Daoy (cell line): ENCODE measurements at places on chromosomes 3 and 15. TPM values are rescaled to one million over a fixed set of nuclear protein-coding genes. Genes with fewer than 3 reads are reported as not detected.

Gene SPTBN5
- total RNA-seq = 1.1 and 3.8 TPM in 2 replicates

Gene FLNB
- total RNA-seq = 87.9 and 97.5 TPM in 2 replicates

Gene SPATA12
- total RNA-seq = 0.34 TPM in 1 of 2 replicates, not detected in the other

Gene SI
- total RNA-seq = not detected in 2 replicates

Gene SPTSSB
- total RNA-seq = not detected in 2 replicates

Gene CGNL1
- total RNA-seq = 0.30 and 0.34 TPM in 2 replicates

Gene C3orf49
- total RNA-seq = not detected in 2 replicates

Gene DAZL
- total RNA-seq = not detected in 2 replicates

Gene P2RY14
- total RNA-seq = not detected in 2 replicates

Gene COL8A1
- 4.7 and 5.2 TPM in 2 replicates for total RNA-seq

Gene CCNB2
- 124 and 128 TPM in 2 replicates for total RNA-seq

Gene PRTG
- 0.63 and 2.9 TPM in 2 replicates for total RNA-seq

Gene TMEM39A
- 42.6 and 72.5 TPM in 2 replicates for total RNA-seq

Gene NRROS
- 2.1 and 2.5 TPM in 2 replicates for total RNA-seq

Gene RAB11A
- 199 and 200 TPM in 2 replicates for total RNA-seq

Gene GUCA1C
- not detected in 2 replicates for total RNA-seq

Gene PSMA4
- total RNA-seq = 565 and 567 TPM in 2 replicates

Gene CLDN16
- 0.21 and 0.74 TPM in 2 replicates for total RNA-seq

Gene BCL2A1
- total RNA-seq = 8.4 and 10.1 TPM in 2 replicates

DNA sequence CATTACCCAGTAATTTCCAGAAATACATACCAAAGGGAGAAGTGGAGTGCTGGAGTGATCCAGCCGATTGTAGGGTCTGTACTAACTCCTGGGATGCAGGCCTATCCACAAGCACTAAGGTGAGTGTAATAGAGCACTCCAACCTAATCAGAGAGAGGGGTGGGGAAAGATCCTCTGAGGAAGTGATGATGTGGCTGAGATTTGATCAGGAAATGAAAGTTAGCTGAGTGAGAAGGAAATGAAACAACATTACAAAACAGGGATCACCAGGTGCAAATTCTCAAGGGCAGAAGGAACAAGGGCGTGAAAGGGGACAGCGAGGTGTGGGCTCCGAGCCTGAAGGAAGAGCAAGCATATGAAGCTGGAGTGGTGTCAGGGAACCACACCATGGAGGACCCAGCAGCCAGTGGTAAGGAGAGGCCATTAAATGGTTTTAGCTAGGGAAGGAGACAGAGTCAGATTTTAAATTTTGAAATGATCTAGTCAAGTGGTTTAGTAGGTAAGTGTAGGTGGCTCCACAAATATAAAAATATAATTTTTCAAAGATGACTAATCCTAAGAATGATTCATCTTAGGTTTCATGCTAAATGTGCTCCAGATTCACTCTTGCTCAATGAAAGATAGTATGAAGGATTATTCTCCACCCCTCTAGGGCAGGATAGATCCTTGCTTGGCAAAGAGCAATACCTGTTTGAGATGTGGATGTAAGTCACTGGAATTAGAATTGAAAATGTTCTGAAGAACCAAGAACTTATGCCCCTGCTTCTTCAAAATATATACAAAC lies 348.7 kb downstream of the TBL1XR1 start:
- DNase-seq = no peak

DNA sequence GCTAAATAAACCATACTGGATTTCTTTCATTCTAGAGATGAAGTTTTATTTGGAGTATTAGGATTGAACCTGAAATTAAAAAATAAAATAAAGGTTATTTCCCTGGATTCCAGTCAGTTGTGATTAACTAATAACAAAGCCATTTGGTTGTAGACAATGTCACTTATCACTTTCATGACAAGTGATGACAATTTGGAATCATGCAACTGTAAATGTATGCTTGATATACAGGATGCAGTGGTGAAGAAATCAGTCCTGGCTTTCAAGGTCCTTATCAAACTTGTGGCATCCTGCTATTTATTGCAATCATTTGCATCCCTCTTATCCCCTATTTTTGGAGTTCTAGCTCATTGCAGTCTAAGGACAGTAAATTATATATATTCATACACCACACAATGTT lies 425.2 kb downstream of the CHL1 start:
- DNase-seq = no peak

GRCh38 chr3:64150623-64151207 lies 74.6 kb downstream of the PRICKLE2 start:
- no peak for DNase-seq

GRCh38 chr3:110149763-110150162 lies 812.4 kb upstream of the DPPA4 start:
- DNase-seq = no peak

DNA sequence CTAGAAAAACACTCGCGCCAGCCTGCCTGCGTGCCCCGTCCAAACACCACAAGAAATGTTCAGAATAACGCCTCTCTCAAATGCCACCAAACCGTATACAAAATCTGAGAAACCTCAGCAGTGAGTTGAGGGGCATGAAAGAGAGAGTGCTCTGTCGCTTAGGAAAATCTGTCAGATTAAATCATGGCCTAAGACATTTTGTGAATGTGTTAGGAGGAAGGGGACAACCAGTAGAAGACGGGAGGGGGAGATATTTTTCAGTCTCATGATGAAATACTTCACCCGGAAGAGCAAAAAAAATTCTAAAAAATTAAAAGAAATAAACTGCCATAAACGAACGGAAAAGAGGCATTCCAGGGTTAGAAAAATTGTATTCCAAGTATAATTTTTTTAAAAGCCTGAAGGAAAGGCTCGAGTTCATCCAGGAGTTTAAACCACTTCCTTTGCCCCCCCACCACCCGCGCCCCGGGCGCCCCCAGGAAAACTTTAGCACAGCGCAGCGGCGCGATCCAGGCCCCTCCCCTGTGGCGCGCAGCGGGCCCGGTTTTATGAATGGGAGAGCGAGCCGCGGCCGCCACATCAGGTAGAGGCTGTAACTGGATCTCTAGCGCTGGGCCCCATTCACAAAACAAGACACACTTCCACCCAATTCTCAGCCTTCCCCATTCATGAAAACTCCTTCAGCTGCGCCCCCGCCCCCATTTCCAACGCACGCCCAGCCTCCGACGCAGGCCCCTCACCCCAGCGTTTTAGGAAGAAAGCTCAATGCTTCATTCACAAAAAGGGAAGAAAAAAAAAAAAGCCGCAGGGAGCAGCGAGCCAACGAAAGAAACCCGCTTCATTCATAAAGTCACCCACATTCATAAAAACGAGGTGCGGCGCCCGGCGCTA lies 1.4 kb downstream of the ETV5 start:
- DNase-seq = peak; percentile 86

DNA sequence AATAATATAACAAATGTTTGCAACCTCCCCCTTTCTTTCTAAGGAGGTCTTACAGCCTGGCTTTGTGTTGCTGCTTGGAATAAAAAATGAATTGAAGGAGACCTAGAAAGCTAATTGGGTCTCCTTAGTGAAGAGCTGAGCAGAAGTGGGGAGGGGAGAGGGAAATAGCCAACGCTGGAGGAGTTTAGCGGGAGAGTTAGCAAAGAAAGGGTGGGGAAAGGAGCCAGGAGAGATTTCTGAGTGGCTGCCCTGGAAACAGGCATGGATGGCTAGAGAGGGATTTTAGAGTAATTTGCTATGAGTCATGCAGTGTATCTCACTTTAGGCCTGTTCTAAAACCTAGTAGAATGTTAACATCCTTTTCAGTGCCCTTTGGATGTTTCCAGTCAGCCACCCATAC lies 45.2 kb upstream of the PFN2 start:
- DNase-seq = no peak

GRCh38 chr3:161430307-161430706 lies 59.0 kb upstream of the SPTSSB start:
- no peak for DNase-seq

DNA sequence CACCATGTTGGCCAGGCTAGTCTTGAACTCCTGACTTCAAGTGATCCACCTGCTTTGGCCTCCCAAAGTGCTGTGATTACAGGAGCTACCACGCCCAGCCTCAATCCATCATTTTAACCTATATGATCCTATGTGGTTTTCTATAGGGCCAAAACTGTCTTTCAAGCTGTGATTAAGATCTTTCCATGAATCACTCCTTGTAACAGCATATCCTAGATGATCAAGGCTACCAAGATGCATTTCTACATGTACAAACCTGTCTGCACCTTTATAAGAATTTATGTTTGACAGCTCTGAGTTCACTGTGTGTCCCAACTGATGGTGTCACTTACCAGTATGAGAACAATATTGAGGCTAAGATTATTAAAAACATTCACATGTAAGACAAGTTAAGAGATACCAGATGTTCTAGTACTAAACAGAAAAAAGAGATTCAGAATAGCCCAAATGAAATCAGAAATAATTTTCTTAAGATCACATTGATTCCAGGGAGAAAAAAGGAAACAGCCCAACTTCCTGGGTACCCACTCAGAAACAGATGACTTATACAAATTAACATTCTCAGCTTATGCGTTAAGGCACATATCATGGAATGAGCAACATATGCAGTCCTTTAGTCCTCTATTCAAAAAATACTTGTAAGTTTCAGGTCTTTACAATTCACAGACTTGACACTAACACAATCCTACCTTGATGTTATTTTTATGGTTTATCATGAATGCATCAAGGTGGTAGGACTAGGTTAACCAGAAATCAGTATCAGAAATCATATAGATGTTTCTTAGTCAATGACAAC lies 24.8 kb upstream of the PPIB start:
- DNase-seq = no peak

- no peak for DNase-seq
Observed at GRCh38 chr3:365268-365667, 168.7 kb downstream of the CHL1 start.

GRCh38 chr15:90962021-90962420 lies 7.3 kb downstream of the RCCD1 start:
- no peak for DNase-seq

- DNase-seq = peak; percentile 40
Observed at GRCh38 chr3:194323785-194324735, 27.1 kb downstream of the CPN2 start.

DNA sequence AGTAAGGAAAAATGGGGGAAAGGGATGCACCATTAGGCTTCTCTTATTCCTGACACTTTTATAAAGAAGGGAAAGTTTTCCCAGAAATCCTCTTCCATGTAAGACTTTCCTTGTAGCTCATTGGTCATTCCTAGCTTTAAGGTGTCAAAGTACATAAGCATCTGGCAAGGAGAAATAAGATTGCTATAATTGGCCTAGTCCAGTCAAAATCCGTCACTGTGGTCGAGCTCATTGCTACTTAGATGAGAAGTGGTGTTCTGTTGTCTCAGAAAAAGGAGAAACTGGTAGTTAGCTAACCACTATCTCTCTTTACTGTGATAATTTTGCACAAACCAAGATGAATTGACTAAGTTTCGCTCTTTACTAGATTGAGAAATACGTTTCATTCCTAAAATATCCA lies 370.1 kb downstream of the CNTN4 start:
- DNase-seq = no peak

- no peak for DNase-seq
Observed at GRCh38 chr3:56921573-56922453, 120.1 kb upstream of the ARHGEF3 start.

DNA sequence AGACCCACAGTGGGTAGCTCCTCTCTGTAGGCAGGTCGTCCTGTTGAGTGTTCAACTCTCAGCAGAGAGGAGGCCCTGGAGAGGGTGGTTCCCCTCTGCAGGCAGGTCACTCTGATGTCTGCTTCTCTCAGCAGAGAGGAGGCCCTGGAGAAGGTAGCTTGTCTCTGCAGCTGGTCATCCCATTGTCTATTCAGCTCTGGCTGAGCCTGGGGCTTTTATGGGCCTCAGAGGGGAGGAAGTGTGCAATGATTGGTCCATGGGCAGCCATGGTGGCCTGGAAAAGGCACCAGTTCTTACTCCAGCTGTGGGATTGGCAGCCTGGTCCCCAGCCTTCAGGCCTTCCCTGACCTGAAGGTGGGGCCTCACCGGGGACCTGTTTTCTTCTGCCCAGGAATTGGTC lies 52.9 kb downstream of the PPCDC start:
- no peak for DNase-seq

- no peak for DNase-seq
Observed at GRCh38 chr15:47332481-47332880, 384.8 kb upstream of the SEMA6D start.

DNA sequence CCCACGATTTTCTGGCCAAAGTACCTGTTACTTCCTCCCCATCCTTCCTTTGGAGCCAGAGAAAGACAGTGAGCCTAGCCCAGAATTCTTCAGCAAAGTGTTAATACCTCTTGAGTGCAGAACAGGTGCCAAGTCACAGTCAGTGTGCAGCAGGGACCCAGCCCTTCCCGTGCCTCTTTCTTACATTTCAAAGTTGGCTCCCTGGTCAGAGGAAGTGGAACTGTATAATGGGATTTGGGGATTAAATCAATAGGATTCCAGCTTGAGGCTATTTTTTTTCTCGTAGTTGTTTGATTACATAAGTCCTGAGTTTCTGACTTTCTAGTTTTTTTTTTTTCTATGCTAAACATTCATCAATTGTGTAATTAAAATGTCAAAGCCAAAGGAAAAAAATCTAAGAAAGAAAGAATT lies 52.6 kb upstream of the ABHD10 start:
- no peak for DNase-seq

DNA sequence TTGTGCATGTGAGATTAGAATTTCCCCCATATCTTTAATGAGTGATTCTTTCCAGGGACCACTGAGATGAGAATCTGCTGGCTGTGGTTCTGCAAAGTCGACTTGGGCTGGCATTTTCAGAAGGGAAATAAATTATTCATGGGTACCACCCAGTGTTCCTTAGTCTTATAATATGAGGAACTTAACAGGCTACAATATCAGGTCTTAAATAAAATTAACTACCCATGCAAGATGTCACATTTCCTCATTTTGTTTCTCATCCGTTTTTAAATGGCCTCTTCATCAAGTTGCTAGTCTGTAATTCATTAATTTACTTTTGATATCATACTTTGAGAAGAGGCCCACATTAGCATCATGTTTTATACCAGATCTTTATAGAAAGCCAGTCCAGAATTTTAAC lies 58.3 kb upstream of the SKOR1 start:
- no peak for DNase-seq

DNA sequence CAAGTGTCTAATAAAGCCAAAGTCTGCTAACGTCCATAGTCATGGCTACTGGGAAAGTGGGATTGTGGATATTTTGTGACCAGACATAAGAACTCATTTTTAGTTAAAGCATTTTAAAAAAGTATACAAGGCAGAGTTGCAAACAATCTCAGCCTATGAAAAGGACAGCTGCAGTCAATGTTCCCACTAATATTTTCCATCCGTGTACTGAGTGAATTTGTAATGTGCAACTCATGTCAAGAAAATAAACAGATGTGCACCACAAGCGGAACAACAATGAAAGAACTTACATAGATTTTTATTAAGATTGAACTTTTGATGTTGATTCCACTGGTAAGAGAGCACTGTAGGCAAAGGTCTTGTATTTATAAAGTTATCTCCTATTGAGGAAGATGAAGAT lies 231.3 kb upstream of the SEMA6D start:
- DNase-seq = no peak

- no peak for DNase-seq
Observed at GRCh38 chr15:34952481-34952880, 17.1 kb downstream of the AQR start.

- no peak for DNase-seq
Observed at GRCh38 chr3:36562945-36563344, 182.6 kb downstream of the STAC start.
